Inflammatory macrophage (primary cell): ENCODE measurements at places on chromosomes 1 and 21.

- no peak for DNase-seq
Observed at GRCh38 chr1:91490501-91490900, 10.2 kb upstream of the CDC7 start.

DNA sequence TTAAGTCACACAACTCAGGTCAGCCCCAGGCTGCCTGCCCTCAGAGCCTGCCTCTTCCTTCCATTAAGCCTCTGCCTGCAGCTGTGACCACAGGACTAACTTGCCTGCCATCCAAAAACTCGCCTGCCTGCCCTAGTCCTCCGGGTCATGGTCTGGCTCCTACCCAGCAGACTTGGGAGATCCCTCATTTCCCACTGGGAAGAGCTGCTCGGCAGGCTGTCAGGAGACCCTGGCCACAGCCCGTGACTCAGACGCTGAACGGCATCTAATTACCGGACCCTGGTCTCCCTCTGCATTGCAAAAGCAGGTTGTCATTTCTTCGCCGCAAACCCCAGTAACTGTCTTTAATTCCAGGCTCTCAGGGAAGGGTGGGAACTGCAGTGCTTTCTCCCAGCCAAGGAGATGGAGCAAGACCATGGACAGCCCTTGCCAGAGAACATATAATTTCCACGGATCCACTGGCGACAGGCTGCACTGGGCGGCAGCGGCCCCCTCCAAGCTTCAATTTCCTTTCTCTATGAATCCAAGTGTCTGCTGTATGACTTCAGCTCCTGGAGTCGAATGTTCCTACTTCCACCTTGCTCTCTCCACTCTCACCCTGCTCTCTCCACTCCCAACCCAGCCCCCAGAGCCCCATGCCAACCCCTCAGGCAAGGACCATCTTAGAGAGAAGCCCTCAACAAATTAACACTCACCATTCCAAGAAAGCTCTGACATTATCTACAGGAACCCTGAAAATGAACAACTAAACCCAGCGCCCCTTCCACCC lies 20.4 kb downstream of the OLFML2B start:
- DNase-seq = no peak

- DNase-seq = no peak
Observed at GRCh38 chr1:160256396-160257046, 5.8 kb downstream of the DCAF8 start.

DNA sequence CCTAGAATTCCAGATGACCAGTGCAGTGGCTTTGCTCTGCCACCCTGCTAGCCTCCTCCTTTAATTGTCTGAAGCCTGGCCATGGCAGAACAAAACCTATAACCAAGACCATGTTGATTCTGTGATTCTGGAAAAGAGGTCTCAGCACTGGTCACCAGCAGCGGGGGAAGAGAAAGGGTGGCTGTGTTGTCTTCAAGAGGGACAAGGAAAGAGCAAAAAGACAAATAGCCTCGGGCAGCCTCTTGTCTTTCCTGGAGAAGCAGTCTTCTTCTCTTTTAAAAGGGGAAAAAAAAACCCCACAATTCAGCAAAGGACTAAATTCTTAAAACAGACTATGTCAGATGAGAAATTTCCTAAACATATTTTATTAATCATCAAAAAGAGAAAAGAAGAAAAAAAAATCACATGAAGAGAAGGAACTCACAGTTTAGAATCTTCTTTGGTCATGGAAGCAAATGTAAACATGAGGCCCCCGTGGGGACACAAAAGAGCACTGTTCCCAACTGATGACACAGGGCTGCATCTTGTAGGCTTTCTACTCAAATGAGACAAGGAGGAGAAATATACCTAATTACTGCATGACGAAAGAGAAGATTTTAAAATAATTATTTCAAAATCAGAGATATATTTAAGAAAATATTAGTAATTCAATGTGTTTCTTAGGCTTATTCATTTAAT lies 36.3 kb upstream of the RAP1GAP start:
- no peak for DNase-seq

DNA sequence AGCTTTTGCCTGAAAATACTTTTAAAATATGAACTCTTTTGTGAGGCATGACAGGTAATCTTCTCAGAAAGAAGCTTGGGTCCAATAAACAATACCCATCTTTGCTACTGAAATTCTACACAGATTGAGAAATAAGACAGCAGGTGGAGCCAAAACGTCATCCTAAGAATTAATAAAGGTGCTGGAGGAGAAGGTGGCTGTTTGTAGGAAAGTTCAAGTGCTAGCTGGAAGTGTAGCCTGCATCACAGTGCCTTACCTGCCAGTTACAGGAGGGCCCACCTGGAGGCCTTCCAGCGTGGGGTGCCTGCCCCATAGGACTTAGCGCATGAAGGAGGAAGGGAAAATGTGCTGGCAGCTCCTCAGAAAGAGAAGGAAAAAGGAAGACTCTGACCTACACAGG lies 93.7 kb downstream of the TTC3 start:
- DNase-seq = no peak
